ENCODE measurements at places on chromosomes 5 and 9.
A peak's percentile ranks its signal among the peaks of the same experiment; 100 is the strongest.

DNA sequence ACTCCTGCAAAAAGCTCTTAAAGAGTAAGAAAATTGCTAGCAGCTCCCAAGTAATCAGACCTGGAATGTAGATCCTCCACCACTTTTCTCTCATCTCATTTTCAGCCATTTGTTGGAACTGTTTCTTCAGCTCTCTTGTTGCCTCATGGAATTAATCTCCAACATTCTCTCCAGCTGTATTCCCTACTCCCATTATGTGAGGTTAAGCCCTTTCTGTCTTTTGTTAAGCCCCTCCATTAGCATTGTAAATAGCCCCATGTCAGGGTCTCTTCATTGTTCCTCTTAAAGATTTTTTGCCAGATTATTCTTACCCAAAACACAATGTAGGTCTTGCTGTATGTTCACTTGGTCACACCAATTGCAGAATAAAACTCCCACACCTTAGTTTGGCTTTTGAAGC is 119.8 kb downstream of the PLPPR1 start:
- no peak for DNase-seq

- no peak for DNase-seq
Measured at GRCh38 chr9:111936391-111936790, 39.8 kb downstream of the UGCG start.

DNA sequence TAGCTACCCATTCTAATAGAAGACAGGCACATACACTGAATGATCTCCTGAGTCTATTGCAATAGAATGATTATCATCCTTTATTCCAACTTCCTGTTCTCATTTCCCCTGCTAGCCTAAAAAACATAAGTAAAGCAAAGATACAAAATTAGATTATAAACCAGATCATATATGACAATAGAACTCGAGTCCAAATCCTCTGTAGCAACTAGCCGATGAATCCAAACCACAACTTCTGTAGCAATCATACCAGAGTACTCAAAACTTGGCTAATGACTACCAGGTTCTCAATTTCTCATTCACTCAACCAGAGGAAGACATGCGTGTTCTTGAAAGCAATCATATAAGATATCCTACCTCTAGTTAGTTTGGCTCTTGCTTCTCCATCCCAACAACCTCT is 622.1 kb downstream of the PSAT1 start:
- DNase-seq: no peak

DNA sequence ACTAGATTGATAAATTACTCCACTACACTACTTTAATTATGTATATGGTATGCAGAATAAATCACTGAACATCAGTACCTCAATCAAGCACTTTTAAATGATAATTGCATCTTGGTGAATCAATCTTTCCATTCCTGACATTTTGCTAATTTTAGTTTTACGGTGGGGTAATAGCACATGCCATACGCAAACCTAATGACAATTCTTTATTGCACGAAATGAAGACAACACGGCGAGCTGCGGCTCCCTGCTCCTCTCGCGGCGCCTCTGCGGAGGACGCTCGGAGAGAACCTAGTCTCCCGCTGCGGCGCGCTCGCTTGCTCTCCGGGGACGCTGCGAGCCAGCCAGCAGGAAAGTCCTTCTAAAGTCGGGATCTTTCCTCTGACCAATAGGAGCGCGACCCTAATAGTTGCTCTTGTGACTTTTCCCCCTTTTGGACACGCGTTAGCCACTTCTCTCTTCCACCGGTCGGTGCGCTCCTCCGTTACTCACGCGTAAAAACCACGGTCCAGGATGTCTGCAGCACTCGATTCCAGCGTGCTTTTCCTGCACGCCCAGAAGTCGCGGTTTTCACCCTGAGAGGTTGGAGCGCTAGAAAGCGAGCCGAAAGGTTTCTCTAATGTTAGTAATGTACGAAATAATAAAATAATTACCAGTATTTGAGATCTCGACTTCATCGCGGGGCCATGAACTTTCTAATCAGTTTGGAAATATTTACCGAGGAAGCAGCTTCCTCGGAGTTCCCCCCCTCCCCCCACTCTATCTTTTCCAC is 1.0 kb upstream of the MEF2C start:
- peak; percentile 53 for DNase-seq

DNA sequence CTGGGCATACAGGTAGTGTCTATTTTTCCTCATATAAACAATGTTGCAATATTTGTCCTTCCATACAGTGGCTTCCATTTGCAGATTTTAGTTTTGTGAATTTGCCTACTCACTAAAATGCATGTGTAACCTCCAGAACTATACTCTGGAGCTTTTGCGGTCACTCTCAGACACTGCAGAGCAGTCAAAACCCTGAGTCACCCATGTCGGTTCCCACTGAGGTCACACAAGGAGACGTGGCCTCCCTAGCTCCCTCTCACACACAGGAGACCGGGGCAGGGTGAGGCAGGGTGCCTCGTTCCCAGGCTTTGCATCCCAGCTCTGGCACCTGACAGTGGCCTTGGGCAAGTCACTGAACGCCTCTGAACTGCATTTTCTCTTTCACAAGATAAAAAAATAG is 55.5 kb upstream of the ZNF354A start:
- no peak for DNase-seq

- peak; percentile 45 for DNase-seq
Measured at GRCh38 chr5:108521841-108522506, 140.1 kb upstream of the FBXL17 start.
